ENCODE measurements at places on chromosomes 7 and 10.
A peak's percentile ranks its signal among the peaks of the same experiment; 100 is the strongest.

GRCh38 chr10:102635377-102635776 is 8.9 kb upstream of the TRIM8 start:
- peak; percentile 36 for DNase-seq

- DNase-seq, result no peak
Observed at GRCh38 chr10:33355274-33355673, 20.8 kb upstream of the NRP1 start.

DNA sequence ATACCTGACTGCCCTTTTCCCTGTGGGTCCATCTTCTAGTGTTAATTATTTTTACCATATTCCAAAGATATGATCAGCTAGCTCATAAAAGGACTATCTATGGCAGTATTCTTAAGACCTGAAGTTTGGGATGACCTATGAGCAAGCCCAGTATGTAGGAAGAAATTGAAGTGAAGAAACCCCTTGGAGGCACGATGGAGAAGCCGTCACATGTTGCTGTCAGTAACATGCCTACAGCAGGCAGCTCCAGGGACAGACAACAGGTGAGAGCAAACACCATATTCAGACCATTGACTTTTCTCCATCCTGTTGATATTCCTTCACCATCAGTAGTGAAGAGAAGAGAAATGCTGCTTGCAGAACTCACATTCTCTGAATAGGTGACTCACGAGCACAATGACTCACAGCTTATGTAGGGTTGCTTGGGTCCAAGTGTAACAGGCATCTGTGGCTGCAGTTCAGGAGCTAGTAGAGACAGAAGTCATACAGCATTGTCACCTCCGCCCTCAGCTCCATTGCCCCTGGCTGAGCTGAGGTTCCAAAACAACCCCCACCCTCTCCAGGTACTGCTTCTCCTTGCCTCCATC is 8.4 kb upstream of the LYZL2 start:
- no peak for DNase-seq

DNA sequence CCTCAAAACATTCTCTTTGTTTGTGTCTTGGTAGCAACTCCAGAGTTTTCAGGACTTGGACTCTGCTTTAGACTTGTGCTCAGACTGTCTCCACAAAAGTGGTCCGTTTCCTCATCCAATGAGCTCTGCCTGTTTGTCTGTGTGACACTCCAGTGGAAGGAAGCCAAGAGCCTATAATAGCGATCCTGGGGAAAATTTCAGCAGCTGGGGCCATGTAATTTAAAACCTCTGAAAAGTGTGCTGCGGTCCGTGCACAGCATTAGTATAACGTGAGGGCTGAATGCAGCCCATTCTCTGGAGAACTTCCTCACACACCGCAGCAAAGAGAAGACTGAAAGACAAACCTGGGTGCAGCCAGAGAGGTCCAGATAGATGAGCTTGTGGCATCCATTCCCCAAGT is at the start of gene LRRC17:
Gene LRRC17, plus strand, starts transcription at position 259 of the 400 bp plus-strand sequence. CDS start 20,914 bp downstream, outside the sequence.
- no peak for DNase-seq

DNA sequence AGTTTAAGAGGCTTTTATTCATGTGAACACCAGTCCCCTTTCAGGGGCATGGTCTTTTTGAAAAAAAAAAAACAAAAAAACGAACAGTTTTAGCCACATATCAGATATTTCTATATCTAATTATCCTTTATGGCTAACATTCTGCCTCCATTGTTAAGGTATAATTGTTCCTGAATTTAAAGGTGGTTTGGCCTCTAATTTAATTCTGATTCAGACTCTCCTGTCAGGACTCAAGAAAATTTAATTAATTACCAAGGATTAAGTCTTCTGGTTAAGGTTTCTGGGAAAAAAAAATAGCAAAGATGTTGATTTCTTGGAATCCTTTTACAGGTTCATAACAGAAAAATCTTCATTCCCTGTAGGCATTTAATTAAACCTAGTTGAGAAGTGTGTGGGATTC is 27.4 kb downstream of the COL1A2 start:
- no peak for DNase-seq

- DNase-seq, result no peak
Observed at GRCh38 chr7:26490640-26491624, 199.3 kb downstream of the SNX10 start.

- no peak for DNase-seq
Observed at GRCh38 chr7:132354527-132354926, 221.7 kb downstream of the PLXNA4 start.

DNA sequence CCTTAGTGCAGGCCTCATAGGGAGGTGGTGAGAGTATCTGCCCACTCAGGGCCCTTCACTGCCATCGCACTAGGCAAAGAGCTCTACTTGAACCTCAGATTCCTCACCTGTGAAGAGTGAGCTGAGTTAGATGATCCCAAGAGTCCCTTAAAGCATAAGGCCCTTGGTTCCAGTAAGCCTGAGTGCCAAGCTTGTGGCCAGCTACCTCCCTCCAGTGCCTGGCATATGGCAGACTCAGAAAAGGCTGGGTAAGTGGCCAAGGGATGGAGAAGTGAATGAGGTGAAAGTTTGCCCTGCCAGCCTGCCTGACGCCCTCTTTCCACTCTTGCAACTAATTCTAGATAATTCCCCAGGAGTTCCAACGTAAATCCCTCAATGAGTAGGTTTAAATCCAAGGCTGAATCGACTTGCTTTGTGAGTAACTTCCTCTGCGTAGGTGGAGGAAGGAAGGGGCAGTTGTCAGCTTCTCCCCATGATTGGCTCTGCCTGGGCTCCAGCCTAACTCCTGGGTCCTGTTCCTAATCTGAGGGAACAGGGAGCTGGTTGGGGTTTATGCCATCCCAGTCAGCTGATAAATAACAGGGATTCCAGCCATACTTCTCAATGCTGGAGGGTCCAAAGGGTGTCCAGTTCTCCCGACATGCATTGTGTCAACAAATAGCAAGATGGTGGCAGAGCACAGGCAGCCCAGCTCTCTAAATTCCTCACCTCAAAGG is 14.2 kb downstream of the DUSP5 start:
- DNase-seq, result no peak

DNA sequence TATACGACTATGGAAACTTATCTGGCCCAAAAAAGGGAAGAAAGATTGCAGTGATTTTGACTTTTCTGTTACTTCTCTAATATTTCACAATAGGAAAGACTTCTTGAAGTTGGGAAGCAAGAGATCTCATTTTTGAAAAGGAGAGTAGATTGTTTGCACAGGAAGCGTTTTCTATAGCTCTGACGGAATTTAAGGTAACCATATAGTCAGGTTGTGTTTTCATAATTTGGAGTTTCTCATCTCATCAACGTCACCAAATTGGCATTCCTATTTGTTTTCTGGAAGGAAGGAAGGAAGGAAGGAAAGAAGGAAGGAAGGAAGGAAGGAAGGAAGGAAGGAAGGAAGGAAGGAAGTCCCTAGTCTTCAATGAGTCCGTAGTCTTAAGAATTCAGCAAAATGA is 732.0 kb downstream of the XPNPEP1 start:
- DNase-seq, result no peak

DNA sequence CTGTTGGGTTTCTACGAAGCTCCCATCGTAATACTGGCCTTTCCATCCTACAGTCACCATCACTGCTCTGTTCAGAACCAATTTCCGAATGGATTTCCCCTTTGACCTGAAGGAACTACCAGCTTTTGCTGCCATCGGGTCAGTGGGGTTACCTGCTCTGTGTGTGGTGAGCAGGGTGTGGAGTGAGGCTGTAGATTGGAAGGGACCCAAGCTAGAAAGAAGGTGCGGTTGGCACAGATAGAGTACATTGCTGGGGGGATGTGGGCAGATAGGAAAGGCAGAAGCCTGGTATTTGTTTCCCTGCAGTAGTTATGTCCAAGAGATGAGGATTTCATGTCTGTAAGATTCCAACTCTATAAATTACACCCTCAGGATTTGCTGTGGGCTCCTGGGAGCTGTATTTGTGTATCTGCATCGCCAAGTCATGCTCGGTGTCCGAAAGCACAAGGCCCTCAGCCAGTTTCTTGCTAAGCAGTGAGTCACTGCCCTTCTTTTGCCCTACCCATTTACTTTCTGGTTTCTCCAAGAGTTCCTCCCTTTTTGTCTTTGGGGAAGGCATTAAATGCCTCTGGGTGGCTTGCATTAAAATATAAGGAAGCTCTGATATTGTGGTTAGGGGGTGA is 15.4 kb downstream of the CLCN1 start:
- DNase-seq, result no peak

DNA sequence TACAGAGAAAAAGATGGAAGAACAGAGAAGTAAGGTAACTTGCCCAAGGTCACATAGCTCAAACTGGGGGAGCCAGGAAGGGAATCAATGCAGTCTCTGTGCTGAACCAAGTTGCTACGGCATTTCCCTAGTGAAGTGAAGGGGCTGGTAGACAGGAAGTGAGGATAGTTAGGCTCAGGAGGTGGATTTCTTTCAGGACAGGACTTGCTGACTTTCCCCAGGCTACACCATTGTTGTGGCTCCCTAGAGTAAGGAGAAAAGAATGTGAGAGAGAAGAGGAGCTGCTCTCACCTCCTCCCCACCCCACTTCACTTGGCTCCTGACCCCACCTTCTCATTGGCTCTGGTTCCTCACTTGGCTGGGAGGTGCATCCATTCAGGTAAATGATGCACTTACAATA is 316.9 kb downstream of the INHBA start:
- no peak for DNase-seq

DNA sequence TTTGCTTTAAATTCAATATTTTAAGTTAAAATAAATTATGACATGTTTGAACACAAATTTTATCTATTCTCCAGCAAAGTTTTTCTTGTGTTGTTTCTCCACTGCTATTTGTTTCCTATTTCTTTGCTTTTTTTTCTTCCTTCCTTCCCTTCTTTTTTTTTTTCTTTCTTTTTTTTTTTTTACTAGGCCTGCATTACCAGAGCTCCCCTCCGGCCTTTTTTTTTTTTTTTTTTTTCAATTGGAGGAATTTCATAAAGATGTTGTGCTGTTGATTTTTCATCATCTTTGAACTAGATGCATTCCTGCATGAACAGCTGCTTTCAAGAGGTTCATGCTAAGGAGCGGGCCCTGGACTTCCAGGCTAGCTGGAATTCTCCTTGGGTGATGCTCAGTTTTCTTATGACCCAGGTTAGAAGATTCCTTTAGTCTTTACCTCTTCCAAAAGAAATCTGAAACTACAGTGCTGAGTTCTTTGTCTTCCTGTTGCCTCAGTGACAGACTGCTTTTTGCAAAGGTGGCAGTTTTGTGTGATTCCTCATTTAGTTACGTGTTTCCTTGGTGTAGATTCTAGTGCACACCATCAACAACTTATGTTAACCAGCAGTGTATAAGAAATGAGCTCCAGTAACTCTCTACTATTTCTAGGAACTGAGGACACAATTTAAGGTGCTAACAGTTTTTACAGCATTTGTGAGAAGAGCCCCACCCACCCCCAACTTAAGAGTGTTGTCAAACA is 4.8 kb upstream of the CAMK1D start:
- no peak for DNase-seq

- no peak for DNase-seq
Observed at GRCh38 chr7:42878303-42878702, 33.6 kb downstream of the C7orf25 start.

DNA sequence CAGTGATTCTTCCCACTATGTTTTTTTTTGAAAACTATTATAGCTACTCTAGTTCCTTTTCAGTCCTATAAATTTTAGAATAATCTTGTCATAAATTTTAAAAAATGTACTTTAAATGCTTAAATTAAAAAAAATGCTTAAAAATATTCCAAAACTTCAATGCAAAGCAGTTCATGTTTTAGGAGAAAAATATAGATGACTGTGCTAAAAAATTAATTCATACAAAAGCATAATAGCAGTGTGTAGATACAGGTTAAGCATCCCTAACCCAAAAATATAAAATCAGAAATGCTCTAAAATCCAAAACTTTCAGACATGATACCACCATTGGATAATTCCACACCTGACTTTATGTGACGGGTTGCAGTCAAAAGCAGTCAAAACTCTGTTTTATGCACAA is 12.8 kb downstream of the STEAP4 start:
- DNase-seq, result no peak

DNA sequence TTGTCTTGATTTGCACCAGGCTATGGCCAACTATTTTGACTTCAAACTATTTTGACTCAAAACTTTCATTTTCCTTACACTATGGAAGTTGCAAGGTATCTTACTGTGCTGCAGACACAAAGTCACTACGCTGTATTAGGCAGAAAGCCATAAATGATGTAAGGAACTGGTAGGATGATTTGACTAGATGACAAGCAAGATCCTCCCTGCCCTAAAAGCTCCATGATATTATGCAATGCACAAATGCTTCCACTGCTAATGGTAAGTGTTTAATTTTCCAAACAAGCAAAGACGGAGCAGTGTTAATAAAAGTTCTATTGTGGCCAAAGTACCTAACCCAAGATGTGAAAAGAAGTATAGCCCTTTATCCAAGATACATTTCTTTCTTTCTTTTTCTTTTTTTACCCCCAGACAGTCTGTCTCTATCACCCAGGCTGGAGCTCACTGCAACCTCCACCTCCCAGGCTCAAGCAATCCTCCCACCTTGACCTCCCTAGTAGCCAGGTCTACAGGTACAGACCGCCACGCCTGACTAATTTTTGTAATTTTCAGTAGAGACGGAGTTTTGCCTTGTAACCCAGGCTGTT is 98.2 kb downstream of the ANK3 start:
- no peak for DNase-seq

GRCh38 chr7:158166386-158167340 is 421.0 kb downstream of the PTPRN2 start:
- DNase-seq, result no peak

GRCh38 chr10:43396061-43396927 is 12.7 kb downstream of the HNRNPF start:
- peak; percentile 76 for DNase-seq

- DNase-seq, result no peak
Observed at GRCh38 chr7:41699516-41699915, 3.4 kb downstream of the INHBA start.

All from activated CD4-positive, alpha-beta T cell treated with anti-CD3 and anti-CD28 coated beads, Interleukin-2, amount 10 ng/mL, durations not matched to agents 7 days and 5 days (primary cell).